ENCODE measurements at places on chromosomes 12 and 14.

- DNase-seq = no peak
Observed at GRCh38 chr12:43863770-43864366, 28.0 kb downstream of the TMEM117 start.

- no peak for DNase-seq
Observed at GRCh38 chr12:128814411-128815261, 9.1 kb downstream of the SLC15A4 start.

- no peak for DNase-seq
Observed at GRCh38 chr14:56120091-56120691, 2.0 kb downstream of the PELI2 start.

DNA sequence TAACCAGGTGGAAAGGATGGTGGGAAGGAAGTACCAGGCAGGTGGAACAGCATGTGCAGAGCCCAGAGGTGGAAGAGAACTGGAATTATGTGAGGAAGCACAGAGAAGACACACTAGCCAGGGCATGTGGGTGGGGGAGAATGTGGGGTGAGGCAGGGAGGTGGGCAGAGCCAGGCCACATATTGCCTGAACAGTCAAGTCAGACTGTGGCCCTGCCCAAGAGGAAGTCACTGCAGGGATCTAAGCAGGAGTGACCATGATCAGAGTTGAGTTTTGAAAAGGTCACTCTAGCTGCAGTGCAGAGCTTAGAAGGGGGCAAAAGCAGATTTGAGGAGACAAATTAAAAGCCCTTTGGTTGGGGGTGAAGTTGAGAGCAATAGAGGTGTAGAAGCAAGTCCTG is 114.0 kb upstream of the SLC38A2 start:
- no peak for DNase-seq

DNA sequence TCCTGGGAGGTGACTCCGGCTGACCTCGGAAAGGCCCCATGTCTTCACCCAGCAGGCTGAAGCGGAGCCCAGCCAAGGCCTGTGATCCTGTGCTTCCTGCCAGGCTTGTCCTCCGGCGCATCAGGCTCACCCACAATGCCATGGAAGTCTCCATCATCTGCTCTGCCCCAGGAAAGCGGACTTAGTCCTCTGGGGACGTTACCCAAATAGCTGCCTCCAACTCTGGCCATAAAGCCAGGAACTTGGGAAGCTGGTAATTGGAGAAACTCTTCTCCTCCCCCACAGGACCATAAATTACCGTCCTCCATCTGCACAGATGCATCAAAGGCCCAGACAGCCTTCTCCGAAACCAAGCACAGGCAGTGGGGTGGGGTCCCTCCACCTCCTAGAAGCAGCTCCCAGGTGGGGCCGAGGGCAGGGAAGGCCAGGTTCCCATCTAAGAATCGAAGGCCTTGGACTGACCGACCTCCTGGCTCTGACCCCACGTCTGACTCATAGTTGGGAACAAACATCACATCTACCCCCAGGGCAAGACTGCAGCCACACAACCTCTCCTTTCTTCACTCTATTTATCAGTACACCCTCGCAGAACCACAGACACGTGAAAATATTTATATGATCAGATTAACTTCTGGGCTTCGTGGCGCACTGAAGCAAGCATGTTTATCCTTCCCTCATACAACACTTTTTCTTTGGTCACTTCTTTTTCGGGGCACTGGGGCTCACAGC is 56.4 kb downstream of the PITPNM2 start:
- peak; percentile 38 for DNase-seq

DNA sequence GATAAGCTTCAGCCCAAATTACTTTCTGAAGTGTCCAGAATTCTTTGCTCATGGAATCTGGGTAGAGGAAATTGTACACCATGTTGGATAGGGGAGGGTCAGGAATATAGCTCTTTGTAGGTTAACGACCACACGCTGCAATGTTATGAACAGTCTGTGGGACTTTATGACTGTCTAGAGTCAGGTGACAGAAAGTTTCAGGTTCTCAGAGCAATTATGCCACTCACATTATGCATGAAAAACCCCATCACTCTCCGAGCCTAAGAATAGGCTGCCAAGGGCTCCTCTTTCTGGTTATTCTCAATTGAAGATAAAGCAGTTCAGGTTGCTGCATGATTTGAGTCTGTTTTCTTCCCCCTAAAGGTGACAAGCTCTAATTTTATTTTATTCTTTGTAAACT is 430.9 kb downstream of the ATP23 start:
- DNase-seq = no peak

- peak; percentile 50 for DNase-seq
Observed at GRCh38 chr12:58919231-58920101, 838 bp downstream of the LRIG3 start.

DNA sequence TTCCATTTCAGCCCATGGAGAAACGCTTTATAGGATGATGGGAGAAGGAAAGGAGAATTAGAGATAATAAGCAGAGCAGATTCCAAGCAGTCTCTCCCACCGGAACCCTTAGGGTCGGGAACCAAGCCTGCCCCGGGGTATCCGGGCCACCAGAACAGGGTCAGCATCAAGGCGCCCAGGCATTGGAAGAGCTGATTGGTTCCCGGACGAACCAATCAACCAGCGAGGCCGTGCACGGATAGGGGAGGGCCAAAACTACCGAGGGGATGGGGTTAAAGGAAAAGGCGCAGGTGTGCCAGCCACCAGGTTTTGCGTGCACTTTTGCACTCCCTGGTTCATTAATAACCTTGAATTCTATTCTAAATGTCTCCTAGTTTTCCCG is 1.7 kb downstream of the PPM1H start:
- DNase-seq = no peak

DNA sequence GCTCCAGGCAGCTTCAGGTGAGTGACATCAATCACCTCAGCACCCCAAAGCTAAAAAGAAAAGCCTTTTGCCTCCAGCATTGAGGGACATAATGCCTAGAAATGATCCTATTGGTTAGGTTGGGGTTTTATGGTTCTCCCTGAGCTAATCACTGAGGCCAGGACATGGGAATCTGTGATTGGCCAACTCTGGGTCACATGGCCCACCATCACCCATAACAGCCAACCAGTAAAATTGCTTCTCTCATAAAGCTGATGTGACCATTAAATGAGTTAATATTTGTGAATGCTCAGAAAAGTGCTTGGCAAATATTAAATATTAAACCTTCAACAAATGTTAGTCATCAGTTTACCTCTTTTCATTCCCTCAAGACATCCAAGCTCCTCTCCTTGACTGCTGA is 60.2 kb downstream of the TBX3 start:
- DNase-seq = no peak

DNA sequence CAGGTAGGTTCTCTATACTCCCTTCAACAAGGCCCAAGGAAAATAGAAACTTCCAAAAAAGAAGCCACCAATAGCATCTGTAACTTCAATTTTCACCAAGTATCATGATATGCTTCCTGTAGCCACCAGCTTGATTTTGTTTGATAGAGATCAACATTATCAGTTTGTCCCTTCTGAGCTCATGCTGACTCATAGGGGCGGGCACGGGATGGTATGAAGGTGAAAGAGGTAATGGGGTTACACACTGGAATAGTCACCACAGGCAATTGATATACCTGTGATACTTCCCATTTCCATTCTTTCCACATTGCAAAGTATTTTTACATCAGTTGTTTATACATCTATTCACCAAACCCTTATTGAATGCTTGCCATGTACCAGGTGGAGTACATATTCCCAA is 134.1 kb downstream of the KCNA5 start:
- DNase-seq = peak; percentile 55

- DNase-seq = no peak
Observed at GRCh38 chr12:113655919-113656318, 184.2 kb upstream of the LHX5 start.

GRCh38 chr12:123026094-123026853 is 45.8 kb downstream of the ARL6IP4 start:
- no peak for DNase-seq

DNA sequence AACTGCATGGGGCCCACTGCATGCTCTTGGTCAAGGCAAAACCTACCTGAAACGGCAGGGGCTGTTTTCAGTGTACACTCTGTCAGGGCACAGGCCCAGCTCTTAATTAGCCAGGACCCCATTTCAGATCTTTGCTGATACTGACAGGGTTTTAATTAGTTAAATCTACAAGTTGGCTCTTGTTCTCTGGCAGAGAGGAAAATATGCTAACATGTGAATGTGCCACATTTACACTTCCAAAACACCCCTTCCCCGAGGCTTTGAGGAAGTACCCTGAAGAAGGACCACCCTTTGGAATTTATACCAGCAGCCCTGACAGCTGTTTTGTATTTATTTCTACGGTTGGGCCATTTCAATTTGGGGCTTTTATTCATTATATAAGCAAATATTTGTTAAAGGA is 66.3 kb downstream of the OTX2 start:
- DNase-seq = no peak

- DNase-seq = no peak
Observed at GRCh38 chr14:89621791-89622638, 205.0 kb upstream of the FOXN3 start.

DNA sequence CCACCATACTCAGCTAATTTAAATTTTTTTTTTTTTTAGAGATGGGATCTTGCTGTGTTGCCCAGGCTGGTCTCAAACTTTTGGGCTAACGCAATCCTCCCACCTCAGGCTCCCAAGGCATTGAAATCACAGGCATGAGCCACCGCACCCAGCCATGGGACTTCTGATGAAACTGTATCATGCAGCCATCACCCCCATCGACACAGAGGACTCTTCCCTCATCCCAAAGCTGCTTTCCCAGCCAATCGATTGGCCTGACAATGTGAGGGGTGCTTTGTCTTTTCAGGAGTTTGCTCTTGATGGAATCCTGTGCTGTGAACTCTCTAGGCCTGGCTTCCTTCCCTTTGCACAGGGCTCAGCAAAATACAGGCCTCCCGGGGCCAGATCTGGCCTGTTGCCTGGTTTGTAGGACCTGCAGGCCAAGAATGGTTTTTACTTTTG is 59.6 kb upstream of the NCOR2 start:
- DNase-seq = no peak

- DNase-seq = no peak
Observed at GRCh38 chr12:3568695-3569094, 77.7 kb downstream of the PRMT8 start.

DNA sequence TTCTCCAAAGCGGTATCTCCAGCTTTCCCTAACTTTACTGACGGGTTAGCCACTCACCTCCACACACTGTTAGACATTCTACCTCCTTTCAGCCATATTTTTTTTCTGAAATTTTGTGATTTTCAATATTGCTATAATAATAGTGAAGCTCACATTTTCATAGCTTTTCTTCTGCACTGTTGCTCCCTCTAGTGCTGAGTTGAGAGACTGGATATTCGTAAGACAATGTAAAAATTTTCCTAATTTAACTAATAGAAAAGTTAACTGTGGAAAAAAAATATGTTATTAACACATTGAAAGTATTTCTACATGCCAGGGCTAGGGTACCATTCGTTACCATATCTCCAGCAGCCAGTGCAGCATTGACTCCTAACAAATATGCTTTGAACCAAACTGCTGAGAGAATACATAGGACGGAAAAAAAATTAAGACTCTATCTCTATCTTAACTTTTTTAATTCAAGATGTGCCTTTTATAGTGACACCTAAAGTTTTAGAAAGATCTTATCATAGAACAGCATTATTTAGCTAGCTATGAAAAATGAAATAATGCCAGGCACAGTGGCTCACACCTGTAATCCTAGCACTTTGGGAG is 48.7 kb upstream of the ABCC9 start:
- peak; percentile 25 for DNase-seq

DNA sequence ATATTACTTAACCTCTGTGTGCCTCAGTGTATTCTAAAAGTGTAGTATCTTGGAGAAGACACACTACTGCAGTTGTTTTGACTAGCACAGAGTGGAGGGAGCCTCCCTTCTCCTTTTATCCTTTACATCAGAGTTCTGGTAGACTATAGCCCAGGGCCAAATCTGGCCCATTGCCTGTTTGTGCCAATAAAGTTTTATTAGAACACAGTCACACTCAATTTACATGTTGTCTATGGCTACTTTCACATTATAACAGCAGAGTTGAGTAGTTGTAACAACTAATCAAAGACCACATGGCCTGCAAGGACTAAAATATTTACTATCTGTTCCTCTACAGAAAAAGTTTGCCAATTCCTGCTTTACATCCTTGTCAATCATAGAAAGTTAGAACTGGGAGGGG is 27.7 kb upstream of the IGF1 start:
- DNase-seq = no peak

DNA sequence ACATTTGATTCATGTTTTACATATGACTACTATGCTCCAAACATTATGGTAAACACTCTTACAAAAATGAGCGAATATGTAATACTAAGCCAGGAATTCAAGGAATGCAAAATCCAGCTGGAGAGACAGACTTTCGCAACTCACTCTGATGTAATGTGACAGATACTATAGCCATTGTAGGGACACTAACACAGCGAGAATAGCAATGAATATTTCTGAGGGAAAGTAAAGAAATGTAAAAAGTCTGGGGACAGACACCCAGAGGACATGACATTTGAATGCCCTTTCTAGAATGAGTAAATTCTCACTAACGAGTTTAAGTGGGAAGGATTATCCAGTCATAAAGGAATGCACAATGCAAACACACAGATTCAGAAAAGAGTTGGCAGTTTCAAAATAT is 121.9 kb downstream of the PIK3C2G start:
- DNase-seq = peak; percentile 16

DNA sequence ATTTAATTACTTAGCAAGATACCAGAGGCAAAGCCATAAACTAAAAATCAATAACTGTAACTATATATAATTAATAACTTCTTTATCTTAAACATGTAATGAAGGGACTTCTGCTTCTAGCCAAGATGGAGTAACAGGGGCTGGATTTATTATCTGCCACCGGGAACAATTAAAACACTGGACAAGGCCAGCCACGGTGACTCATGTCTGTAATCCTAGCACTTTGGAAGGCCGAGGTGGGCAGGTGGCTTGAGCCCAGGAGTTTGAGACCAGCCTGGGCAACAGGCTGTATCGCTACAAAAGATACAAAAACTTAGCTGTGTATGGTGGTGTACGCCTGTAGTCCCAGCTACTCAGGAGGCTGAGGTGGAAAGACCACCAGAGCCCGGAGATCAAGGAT is 113.6 kb downstream of the TAOK3 start:
- DNase-seq = no peak

- no peak for DNase-seq
Observed at GRCh38 chr12:127358888-127359287, 908.1 kb upstream of the TMEM132C start.

GRCh38 chr12:49578471-49579112 is 10.7 kb upstream of the MCRS1 start:
- no peak for DNase-seq

Measured in LoVo (cell line).